Activated naive CD4-positive, alpha-beta T cell treated with anti-CD3 and anti-CD28 coated beads for 36 hours (primary cell): ENCODE measurements at places on chromosomes 1 and 21. TPM values are rescaled to one million over a fixed set of nuclear protein-coding genes. Genes with fewer than 3 reads are reported as not detected.

DNA sequence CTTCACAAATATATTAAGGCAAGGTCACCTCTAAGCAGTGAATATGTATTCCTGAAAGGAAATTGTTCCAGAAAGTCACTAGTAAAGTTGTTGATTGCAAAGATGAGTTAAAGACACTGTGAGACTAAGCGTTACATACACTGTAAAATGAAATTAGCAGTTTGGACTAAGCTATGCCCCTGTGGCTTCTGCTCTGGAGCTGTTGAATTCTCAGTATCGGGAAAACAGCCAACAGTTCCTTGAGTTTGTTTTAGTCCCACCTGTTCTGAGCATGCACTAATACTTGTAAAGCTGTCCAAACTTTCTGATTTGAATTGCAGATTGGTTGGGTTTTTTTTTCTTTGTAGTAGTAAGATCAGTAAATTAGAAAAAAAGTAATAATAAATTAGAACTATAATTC is 21.0 kb downstream of the ANGPTL1 start:
- no peak for DNase-seq

- no peak for DNase-seq
These were observed 280 bp upstream of the A3GALT2 start for GRCh38 chr1:33321178-33321577.

Gene LCE6A
- not detected for total RNA-seq

Gene TLCD4
- total RNA-seq = 0.07 TPM

Gene CHODL
- not detected for total RNA-seq

DNA sequence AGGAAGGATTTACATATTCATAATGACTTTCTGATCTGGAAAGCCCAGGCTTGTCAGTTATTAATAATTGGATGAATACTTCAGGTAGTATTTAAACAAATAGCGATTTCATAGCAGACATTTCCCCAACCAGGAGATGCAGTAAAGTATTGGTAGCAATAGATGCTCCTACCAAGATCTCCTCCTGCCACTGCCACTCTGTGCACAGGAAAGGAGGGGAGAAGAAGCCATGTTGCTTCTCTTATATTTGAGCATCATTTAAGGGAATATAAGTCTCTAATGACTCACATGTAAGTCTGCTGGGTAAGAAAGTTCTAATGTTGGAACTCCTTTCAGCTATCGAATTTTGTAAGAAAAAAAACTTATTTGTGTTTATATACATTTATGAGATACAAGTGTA is 420 bp upstream of the IFI16 start:
- DNase-seq = peak; percentile 49

GRCh38 chr1:223776075-223776814 is 63.9 kb downstream of the CAPN2 start:
- DNase-seq = peak; percentile 83

- peak; percentile 25 for DNase-seq
These were observed 25.2 kb downstream of the CNST start for GRCh38 chr1:246591504-246591903.

Gene FAM177B
- total RNA-seq = not detected

GRCh38 chr1:47658161-47658920 is 220.5 kb downstream of the FOXD2 start:
- no peak for DNase-seq

DNA sequence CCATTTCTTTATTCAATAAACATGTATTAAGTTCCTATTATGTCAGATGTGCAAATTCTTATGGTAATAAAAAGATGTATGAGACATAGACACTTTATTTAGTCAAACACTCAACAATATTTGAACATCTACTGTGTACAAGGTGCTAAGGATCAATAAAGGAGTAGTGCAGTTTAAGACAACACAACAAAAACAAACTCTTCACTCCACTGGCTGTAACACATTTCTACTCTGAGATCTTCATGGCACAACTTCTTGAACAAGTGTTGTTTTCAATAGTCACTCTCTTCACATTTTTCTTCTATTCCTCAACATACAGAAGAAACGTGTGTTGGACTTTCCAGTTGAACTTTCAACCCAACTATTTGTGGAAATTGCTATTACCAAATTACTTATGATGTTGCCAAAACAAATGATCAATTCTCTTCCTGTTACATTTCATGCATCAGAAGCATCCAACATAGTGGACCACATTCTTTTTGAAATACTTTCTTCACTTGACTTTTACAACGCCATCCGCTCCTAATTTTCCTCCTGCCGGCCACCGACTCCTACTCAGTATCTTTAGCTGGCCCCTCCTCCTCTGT is 25.4 kb downstream of the HSD3B1 start:
- no peak for DNase-seq

DNA sequence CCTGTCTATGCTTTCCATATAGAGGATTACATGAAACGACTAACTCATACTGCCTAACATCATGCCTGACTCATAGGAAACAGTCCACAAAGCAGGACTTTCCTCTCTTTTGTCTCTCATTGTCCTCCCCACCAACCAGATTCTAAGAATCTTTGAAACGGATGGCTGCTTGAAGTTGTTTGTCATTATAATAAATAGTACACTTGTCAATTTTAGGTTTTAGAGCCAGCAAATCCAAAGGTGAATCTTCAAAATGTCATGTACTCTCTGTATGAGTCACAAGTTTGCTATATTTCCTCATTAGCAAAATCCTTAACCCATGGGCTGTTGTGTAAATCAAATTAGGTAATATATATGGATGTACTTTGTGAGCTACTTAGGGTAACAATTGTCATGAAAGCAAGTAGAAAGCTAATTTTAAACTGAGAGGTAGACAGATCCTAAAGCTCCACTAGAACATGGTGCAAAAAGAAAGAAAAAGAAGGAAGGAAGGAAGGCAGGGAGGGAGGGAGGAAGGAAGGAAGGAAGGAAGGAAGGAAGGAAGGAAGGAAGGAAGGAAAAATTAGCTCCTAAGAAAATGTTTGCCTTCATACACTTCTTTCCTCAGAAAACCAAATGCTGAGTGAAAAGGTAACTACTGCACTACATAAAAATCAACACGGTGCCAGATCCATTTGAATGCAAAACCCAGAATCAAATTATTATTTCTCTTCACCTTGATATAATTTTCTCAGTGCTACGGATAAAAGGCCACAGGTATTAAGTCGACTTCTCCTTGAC is 129.5 kb upstream of the PRMT6 start:
- no peak for DNase-seq

Gene PTCH2
- 0.94 TPM for total RNA-seq

- peak; percentile 39 for DNase-seq
These were observed 101.3 kb upstream of the ARTN start for GRCh38 chr1:43832255-43832654.

DNA sequence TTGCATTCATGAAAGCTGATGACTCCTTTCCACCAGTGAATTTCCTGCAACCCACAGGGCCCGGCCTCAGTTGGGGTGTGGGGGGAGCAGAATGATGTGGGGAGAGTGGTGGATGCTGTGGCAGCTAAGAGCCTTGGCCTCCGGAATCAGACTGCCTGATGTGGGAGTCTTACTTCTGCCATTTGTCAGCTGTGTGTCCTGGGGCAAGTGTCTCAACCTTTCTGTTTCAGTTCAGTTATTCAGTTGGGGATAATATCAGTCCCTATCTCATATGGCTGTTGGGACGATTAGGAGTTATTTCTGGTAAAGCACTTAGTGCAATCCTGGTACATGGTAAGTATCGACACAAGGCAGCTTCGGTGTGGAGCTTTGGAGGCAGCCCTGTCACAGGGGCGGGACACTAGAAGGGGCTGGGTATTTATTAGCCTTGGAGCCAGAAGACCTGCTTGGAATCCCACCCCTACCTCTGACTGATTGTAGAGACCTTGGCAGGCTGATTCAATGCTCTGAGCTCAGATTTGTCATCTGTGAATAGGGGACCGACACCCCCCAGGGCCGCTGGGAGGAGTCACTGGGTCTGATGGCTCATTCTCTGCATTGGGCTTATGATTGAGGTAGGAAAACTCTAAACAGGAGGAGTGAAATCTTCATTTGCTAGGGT is 19.6 kb downstream of the ARHGEF10L start:
- DNase-seq = no peak

Gene PLA2G2D
- total RNA-seq = 0.35 TPM
